ENCODE measurements at places on chromosomes 12 and 14. TPM values are rescaled to one million over a fixed set of nuclear protein-coding genes. Genes with fewer than 3 reads are reported as not detected.

- DNase-seq = no peak
Observed at GRCh38 chr12:70852416-70853150, 68.0 kb downstream of the PTPRR start.

- DNase-seq = no peak
Observed at GRCh38 chr12:2242816-2243215, 190.0 kb downstream of the CACNA1C start.

DNA sequence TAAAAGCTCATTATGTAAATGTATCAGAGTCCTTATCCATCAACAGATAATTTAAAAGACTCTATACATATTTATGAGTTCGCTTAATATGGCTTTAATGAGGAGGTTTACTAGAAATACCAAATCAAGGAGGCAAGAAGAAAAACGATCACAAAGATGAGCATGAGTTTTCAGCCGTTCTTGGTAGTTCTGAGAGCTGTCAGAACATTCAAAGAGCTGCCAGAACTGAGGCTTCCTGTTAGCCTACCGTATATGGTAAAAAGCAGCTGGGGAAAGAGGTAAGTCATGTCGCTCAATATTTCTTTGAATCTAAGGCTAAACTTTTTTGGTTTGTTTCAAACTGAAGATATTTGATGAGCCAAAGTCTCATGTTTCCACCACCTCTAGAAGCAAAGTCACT, 115.3 kb upstream of the PLXNC1 start:
- no peak for DNase-seq

DNA sequence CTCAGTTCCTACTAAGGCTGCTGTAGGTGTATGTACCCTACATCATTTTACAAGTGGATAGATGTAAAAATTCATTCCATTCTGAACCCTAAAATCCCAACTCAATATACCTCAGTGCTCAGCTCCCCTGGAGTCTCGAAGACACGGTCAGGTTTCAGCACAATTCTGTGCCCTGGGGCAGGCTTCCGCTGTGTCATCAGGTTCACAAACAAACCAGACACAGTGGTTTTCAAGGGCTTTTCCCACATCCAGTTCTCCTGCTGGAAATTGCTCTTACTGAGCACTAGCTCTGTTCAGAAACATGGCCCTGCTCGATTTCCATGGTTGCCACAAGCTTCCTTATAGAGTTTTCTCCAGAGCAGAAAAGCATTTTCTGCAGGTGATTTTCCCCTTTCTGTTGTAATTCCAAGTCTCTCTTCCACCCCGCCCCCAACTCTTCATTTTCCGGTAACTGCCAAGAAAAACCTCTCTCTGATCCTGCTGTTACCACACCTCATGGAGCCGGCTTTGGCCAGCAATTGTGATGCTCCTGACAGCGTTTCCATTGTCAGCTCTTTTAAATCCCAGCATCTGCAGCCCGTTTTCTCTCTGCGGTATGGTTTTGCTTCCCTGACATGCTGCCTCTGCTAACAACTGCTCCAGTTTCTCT, 483.0 kb upstream of the CCDC196 start:
- DNase-seq = no peak

- no peak for DNase-seq
Observed at GRCh38 chr12:116712458-116713303, 25.2 kb downstream of the SPRING1 start.

DNA sequence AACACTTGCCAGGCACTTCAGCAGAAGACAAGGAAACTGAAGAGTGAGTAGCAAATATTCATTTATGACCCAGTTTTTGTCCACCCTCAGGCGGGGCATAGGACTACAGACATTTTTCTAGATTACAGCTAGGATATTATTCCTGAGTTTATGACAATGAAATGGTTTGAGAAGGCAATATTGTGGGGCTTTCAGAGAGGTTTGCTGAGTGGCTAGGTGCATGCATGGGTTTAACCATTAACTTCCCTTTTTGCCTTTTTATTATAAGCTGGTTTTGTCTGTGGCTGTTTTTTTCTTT, 104.0 kb upstream of the BCAT1 start:
- no peak for DNase-seq

- DNase-seq = no peak
Observed at GRCh38 chr14:67267576-67268328, 26.5 kb downstream of the PALS1 start.

DNA sequence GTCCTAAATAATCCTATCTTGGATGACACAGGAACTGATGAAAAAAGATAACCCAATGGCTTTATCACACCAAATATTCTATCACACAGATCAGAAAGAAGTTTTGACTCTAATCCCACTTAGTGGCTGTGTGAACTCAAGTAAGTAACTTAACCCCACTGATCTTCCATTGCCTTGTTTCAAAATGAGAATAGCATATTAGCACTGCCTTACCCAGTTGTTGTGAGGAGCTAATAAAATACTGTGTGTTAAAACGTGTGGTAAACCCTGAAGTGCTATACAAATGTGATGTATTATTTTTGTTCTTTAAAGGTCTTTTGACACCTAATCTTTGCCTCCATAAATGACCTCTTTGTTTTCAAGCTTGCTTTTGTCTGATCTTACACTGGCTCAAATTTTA, 60.9 kb upstream of the ARID2 start:
- no peak for DNase-seq

DNA sequence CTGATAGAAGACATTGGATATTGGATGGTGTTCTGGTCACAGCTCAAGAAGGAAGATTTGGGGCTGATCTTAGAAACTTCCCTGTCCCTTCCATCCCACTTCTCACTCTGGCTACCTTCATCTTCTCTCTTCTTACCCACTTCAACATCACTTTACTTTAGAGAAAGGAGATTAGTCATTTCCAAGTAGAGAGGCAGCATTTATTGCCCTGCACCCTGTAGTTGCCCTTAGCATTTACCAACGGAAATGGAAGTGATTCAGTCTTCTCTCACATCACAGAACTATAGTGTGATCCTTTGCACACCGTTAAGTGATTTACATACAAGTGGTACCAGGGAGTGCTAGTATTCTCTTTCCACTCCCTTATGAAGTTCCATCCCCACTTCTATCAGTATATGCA, 52.4 kb downstream of the PHLDA1 start:
- DNase-seq = no peak

- DNase-seq = no peak
Observed at GRCh38 chr12:56629459-56630179, 507 bp downstream of the BAZ2A start.

GRCh38 chr14:95489214-95490137, 27.0 kb downstream of the SYNE3 start:
- no peak for DNase-seq

GRCh38 chr12:127334912-127335644, 931.9 kb upstream of the TMEM132C start:
- DNase-seq = no peak

GRCh38 chr14:80787876-80788275, 153.7 kb downstream of the CEP128 start:
- no peak for DNase-seq

DNA sequence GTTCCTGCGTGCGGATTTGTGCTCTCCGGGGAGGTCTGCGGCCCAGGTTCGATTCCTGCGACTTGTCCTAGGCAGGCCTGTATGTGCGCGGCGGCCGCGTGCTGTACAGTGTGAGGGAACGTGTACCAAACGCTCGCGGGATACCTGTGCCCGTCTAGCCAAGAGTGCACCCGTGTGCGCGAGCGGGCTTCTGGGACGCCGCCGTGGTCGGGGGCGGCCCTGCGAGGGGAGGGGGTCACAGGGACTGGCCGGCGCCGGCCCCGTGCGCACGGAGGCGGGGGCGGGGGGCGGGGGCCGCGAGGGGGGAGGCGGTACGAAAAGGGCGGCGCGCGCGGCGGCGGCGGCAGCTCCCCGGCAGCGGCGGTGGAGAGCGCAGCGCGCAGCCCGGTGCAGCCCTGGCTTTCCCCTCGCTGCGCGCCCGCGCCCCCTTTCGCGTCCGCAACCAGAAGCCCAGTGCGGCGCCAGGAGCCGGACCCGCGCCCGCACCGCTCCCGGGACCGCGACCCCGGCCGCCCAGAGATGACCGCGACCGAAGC, at the start of gene DLK1:
DLK1 (plus strand) TSS at position 343 of the 536 bp plus-strand sequence; CDS start at position 520, 177 bp downstream.
- DNase-seq = no peak

- DNase-seq = peak; percentile 90
Observed at GRCh38 chr12:121839106-121839992, 19.3 kb downstream of the HPD start.

DNA sequence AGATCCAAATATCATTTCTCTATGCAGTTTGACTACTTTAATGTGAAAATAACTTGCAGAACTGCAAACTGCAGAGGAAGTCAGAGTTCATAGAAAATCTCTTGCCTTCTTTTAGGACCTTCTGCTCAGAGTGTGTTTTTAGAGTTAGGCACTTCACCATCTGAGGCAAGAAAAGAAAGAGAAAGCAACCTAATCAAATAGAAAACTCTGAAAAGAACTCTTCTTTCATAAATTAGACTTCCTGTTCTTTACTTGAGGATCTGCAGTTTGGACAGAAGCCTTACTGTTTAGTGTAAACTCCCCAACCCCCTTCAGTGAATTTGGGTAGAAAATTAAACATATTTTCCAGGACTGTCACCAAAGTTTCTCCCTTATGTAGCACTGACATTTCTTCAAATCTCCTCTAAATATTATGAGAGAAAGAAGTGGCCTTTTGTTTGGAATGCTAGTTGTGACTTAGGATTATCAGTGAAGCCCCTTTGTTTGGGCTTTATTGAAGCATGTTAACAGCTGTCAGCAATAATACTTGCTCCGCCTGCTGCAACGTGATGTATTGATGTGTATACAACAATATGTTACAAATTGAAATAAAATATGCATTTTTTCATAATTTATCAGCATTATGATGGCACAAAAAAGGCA, 99.5 kb downstream of the PDZRN4 start:
- no peak for DNase-seq

GRCh38 chr12:104219361-104219892, 3.8 kb downstream of the TXNRD1 start:
- DNase-seq = no peak

DNA sequence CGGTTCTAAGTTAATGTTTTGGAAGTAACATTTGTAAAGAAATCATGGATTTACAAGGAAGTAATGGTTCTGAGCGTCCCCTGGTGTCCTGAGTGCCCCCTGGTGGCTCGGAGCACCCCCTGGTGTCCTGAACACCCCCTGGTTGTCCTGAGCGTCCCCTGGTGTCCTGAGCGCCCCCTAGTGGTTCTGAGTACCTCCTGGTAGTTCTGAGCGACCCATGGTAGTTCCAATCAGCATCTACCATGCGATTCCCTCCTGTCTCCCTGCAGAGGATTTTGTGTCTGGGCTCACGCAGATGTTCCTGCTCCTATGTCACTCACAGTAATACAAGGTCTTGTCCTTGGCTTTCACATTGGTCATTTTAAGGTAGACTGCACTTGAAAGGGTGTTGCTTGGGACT, 1352.9 kb downstream of the TMEM121 start:
- no peak for DNase-seq

DNA sequence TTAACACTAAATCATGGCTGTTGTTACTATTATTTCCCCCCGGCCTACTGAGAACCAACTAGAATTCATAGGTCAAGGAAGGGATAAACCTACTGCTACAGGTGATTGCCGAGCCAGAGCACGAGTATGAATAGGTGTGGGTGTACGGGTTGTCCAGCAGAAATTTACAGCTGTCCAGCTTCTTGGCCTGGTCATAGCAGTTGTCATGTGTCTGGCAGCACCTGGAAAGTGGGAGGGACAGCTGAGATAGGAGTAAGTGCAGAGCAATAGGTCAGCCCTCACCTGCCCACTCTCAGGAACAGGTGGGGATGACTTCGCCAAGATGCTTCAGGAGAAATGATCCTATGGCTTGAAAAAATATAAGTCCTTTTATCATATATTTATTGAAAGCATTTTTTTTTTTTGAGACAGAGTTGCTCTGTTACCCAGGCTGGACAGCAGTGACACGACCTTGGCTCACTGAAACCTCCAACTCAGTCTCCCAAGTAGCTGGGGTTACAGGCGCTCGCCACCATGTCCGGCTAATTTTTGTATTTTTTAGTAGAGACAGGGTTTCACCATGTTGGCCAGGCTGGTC, 2.6 kb downstream of the PLA2G1B start:
- no peak for DNase-seq

The SAV1 gene
- polyA plus RNA-seq = 41.3 TPM

The TGFB3 gene
- polyA plus RNA-seq = 13.8 TPM

The CPNE6 gene
- polyA plus RNA-seq = not detected

Measured in right renal cortex interstitium (tissue), 3 donors.